ENCODE measurements at places on chromosomes 5 and 9. TPM values are rescaled to one million over a fixed set of nuclear protein-coding genes. Genes with fewer than 3 reads are reported as not detected.

- DNase-seq: no peak
Measured at GRCh38 chr9:94973451-94973941, 247.0 kb downstream of the AOPEP start.

GRCh38 chr5:110751902-110752762 lies 13.3 kb downstream of the SLC25A46 start:
- DNase-seq: no peak

DNA sequence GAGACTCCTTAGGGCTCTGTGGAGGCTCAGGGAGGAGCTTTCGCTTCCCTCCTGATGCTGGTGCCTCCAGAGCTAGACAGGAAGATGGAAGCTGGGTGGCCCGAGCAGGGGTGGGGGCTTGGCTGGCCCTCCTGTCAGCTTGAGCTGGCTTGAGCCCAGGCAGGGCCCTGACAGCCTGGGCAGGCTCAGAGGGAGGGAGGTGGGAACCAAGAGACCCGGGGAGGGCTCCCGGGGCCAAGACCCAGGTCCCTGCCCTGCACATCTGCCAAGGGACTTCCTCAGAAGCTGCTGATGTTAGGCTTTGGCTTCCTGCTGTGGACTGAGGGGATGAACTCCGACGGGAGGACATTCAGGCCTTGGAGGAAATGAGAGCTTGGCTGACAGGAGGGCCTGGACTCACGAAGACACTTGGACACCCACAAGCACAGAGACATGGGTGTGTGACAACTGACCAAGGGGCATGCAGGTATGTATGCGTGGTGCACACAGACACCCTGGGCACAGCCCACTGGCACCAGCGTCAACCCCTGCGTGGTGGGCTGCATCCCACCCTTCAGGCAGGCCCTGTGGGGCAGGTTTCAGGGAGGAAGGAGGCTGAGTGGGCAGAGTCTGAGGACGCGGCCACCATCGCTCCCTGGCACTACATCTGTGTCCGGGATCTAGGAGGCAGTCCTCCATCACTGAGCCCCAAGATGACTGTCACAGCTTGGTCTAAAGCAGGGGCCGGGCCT lies 1.7 kb upstream of the LTC4S start:
- DNase-seq: no peak

DNA sequence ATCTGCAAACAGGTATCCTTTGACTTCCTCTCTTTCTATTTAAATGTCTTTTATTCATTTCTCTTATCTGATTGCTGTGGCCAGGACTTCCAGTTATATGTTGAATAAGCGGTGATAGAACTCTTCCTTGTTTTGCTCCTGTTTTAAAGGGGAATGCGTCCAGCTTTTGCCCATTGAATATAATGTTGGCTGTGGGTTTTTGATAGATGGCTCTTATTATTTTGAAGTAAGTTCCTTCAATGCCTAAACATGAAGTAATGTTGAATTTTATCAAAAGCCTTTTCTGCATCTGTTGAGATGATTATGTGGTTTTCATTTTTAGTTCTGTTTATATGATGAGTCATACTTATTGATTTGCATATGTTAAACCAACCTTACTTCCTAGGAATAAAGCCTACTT lies 300.5 kb upstream of the CTNND2 start:
- DNase-seq: no peak

DNA sequence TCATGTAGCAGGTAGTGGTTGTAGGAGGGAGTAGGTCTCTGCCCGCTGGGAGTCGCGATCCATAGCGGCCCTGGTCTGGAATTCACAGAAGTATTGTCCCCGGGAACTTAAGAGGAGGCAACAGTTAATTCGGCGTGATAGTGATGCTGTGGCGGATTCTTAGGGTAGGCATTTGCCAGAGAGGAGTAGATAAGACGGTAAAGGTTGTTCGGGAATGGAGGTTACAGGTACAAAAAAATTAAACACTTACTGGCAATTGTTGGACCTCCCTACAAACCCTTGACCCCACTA lies 679 bp downstream of the SMC5 start:
- DNase-seq: no peak

DNA sequence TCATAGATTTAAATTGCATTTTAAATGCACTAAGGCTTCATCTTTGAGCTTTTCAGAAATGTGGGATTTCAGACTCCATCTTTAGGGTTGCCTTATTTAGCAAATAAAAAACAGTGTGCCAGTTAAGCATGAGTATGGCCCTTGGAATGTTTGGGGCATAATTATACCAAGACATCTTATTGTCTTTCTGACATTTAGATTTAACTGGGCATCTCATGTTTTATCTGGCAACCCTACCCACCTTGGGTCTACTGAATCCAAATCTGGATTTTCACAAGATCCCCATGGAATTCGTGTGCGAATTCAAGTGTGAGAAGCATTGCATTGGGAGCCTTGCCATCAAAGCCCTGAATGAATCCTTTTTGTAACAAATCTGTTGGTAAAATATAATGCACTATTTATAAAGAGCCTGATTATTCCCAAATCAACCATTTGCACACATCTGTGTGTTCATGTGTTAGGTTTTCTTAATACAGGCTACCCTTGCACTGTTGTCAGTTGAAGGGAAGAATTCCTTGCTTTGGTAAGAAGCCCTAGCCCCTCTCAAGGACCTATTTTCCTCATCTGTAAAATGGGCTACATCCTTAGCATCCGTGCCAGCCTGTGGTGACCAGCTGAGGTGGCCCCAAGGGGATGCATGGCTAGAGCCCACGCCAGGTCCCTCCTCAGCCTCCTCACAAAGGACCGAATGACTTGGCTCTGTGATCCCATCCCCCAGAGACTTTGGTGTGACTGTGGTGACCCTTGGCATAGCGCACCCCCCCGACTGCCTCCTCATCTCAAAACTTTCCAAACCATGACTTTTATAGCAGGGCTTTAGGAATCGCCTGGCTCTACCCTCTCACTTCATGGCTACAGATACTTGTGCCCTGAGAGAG lies 8.1 kb downstream of the GSN start:
- no peak for DNase-seq

DNA sequence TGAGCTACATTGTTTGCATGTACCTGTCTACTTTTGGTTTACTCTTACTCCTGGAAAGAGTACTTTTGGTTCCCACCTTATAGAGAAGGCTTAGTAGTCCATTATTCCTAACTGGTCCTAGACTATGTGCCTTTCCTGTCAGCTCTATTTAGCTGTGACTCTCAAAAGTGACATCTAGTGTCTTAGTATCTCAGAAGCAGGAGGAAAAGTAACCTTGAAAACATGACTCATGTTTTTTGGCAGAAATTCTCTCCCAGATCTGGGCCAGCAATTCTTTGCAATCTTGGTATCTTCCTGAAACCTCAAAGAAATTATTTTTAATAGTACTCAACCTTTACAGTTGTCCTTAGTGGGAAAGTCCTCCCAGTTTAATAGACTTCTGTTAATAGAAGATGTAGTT lies 691.7 kb upstream of the SEMA6A start:
- peak; percentile 14 for DNase-seq

DNA sequence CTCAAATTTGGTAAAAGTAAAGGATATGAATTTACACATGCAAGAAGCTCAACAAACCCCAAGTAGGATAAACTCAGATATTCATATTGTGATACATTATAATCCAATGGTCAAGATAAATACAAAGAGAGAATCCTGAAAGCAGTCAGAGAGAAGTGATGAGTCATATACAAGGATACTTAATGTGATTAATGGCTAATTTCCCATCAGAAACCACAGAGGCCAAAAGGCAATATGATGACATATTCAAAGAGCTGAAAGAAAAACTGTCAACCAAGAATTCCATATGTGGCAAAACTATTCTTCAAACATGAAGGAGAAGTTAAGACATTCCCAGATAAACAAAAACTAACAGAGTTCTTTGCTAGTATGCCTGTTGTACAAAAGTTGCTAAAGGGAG lies 19.5 kb upstream of the IRF1 start:
- no peak for DNase-seq

DNA sequence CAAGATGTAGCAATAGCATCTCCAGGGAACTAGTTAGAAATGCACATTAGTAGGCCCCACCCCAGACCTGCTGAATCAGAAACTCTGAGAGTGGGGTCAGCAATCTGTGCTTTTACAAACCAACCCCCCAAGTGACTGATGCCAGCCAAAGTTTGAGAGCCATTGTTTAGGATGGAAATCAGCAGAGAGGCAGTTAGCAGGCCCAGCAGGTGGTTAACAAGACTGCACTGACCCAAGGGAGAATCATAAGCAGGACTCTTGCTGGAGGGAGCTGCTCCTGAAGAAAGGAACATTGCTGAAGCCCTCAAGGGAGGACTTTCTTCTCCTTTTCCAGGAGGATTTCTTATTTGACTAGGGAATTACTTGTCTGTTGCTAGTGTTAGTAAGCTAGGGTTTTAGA lies 74.2 kb upstream of the SLC12A2 start:
- no peak for DNase-seq

GRCh38 chr9:125534971-125535701 lies 171.9 kb downstream of the MAPKAP1 start:
- DNase-seq: no peak

The TOPORS gene
- total RNA-seq: 15.5 TPM

The MEIKIN gene
- total RNA-seq: not detected

The PCDHGA3 gene
- 4.0 TPM for total RNA-seq

The SPTAN1 gene
- 323 TPM for total RNA-seq

The ZNF169 gene
- 6.0 TPM for total RNA-seq

The CATSPER3 gene
- 1.0 TPM for total RNA-seq

The LRRTM2 gene
- total RNA-seq: 0.12 TPM

The PCDHA9 gene
- 0.29 TPM for total RNA-seq

The BARX1 gene
- 2.9 TPM for total RNA-seq

The FAM200C gene
- total RNA-seq: 5.4 TPM

The ARHGEF28 gene
- 29.9 TPM for total RNA-seq

Measured in mucosa of gallbladder (tissue), 1 donor.